ENCODE measurements at places on chromosomes 7 and 10.

DNA sequence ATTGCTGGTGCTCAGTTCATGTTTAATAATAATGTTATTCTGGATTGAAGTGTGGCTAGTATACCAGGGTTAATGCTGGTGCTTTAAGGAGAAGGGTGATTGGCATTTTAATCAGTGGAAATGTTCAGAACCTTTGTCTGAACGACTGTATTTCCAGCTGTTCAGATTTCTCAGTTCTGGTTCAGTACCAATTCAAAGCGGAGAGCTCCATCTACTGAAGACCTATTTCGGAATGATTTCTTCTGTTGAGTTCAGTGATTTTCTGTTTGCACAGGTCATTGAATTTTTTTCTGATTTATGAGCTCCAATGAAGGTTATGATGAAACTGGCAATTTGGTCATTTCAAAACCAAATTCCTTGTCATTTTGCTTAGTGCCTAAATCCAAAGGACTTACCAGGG is 160.1 kb downstream of the EXOC4 start:
- DNase-seq: no peak

- DNase-seq: no peak
These were observed 501.6 kb downstream of the PTPRN2 start for GRCh38 chr7:158085741-158086695.

DNA sequence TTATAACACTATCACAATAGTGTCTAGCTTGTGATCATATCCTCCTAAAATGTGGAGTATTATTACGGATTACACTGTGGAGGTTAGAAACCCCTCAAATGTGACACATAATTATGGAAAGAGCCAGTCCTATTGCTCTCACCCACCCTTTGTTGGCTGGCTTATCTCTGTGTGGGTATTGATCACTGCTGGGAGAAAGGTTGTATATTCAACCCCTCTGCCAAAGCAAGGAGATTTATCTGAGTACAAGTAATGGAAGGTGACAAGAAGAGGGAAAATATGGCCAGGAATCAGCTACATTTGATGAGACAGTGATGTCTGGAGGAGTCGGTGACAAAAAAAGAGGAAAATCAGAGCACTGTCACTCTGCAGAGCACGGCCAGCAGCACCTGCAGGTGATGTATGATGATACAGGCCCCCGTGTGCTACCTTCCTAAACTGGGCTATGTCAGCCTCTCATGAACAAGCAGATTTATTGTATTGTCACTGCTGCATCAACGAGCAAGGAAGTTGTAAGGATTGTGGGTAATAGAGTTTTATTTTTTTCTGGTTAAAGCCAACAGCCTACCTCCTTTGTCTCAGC is 235.3 kb downstream of the PHF14 start:
- DNase-seq: no peak

GRCh38 chr10:30749385-30749784 is 119.8 kb upstream of the LYZL2 start:
- DNase-seq: no peak

- no peak for DNase-seq
These were observed 48.6 kb upstream of the CTBP2 start for GRCh38 chr10:125208854-125209565.

GRCh38 chr7:28245123-28245878 is 64.7 kb upstream of the JAZF1 start:
- no peak for DNase-seq

DNA sequence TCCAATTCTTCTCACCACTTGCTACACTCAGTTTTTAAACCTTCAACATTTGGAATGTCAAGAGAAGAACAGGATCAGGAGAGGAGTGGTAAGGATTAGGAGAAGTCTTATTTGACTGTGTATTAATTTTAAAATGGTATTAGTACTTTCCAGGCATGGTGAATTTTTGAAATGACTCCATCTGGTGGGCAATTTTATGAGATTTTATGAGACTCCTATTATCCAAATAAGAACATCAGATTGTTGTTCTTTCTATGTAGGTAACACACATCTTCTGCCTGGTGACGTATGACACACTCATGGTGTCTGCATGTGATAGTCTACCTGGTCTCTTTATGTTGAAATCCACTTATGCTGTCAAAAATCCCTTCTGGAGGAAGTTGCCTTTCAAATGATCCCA is 51.0 kb downstream of the SLC13A1 start:
- no peak for DNase-seq

- no peak for DNase-seq
These were observed 187.9 kb downstream of the GATA3 start for GRCh38 chr10:8242295-8242872.

DNA sequence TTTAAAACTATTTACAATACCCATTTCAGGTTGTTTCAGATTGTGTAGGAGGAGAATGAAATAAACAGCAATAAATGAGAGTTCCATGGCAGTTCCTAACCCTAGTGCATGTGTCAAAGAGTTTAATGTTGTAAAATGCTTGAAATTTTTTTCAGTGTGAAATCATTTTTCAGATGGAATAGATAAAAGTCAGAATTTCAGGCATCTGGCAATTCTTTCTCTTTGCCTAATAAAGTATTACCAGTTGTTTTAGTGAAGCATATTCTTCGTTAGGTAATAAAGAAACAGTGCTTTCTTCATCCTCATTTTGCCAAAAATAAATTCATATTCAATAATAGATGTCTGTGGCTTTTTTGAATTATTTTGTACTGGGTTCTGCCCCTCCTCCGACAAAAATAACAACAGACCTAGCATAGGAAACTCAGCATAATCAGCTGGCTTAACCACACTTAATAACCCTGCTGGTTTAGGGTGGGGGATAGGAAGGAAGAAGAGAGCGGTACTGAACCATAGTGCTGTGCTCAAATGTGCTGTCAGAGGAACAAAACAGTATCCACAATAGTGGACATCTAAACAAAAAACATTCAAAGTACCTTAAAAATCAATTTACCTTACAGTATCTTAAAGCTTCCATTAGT is 39.1 kb downstream of the MINDY3 start:
- no peak for DNase-seq

- DNase-seq: no peak
These were observed 52.2 kb downstream of the EMX2 start for GRCh38 chr10:117594722-117595121.

DNA sequence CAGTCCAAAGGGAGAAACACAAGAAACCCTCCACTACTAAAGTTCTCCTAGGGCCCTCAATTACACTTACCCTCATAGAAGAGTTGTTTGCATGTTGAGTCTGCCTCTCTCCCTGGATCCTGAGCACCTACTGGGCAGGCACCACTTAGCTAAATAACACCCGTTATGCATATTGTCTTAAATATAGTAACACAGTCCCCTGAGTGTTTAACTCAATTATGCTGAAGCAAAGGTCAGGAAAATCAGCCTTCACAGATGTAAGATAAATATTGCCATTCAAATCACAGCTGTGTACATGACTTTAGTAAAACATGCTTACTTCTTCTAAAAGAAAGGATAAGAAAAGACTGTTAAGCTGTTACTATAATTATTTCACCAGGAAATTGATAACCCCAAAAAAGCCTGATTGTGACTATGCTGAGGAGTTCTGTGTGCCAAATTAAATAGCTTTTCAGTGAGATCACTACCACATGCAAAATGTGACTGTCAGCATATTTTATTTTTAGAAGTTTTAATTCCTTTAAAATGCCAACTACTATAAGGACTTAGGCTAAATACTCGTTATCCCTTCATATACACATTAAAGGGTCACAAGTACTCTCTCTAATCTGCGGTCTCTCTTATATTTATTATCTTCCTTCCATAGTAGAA is 733.9 kb upstream of the PHF14 start:
- DNase-seq: no peak

- peak; percentile 60 for DNase-seq
These were observed at the start of gene RAMP3 for GRCh38 chr7:45157653-45158401. TSS of gene RAMP3 (plus strand) at chr7:45157791. CDS start at chr7:45157829, 38 bp downstream.

GRCh38 chr7:14069961-14070360 is 80.5 kb upstream of the ETV1 start:
- DNase-seq: no peak

- DNase-seq: peak; percentile 45
These were observed 29.0 kb upstream of the KNDC1 start for GRCh38 chr10:133131053-133131452.

- DNase-seq: no peak
These were observed 68.6 kb downstream of the GLCCI1 start for GRCh38 chr7:8037151-8037550.

- no peak for DNase-seq
These were observed 144.5 kb downstream of the RNF216 start for GRCh38 chr7:5636914-5637313.

DNA sequence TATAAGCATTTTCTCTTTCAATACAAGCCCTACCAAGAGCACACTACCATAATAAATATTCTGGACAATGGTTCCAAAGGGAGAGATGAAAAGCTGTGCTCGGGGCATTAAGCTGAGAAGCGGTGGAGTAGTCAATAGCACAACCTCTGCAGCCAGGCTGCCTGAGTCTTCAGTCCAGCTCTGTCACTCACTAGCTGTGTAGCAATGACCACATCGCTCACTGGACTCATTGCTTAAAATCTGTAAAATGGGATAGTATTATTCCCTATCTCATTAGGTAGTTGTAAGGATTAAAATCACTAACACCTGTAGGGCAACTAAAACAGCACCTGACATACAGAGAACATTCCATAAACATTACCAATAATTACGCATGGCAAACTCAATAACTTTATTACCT is 199.9 kb upstream of the KLF14 start:
- no peak for DNase-seq

- peak; percentile 73 for DNase-seq
These were observed 44.9 kb downstream of the PNLIPRP2 start for GRCh38 chr10:116665541-116666125.

GRCh38 chr10:129942391-129942790 is 21.7 kb downstream of the EBF3 start:
- no peak for DNase-seq

GRCh38 chr10:125073996-125074395 is 86.4 kb downstream of the CTBP2 start:
- no peak for DNase-seq

DNA sequence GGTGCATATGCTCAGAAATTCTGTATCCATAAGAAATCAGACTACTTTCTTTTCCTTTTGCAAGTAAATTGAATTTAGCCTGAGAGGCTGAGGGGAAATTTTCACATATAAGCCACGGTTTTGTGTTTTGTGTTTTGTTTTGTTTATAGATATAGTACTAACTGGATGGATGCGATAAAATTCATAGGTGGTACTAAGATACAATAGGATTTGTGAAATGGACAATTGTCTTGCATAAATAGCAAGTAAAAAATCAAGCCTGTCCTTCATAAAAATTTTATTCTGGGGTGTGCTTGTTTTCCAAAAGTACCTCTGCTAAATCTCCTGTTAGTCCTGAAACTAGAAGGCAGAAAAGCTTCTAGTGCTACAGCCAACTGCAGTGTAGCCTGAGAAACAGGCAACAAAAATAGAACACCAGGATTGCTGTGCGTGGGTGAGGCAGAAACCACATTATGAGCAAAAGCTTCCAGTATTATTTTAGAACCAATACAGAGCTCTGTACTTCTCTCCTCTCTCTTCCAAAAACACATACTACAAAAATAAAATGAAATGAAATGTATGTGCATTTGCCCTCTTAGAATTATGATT is 634 bp upstream of the HDAC9 start:
- DNase-seq: no peak

DNA sequence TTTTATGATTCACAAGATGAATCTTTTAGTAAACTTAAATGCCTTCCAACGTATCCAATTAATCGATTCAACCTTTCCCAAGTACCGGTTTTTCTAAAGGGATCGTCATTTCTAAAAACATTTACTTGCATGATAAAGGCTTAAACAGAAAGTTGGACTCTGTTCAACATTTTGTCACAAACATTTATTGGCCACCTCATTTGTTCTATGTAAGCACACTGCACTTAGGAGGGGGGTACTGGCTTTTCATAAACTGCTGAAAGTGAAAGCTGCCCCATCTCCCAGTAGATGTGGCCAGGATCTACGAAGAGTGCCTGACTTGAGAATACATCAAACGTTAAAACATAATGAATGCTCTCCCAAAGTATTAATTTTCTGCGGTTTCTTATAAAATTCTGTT is 37.3 kb upstream of the LAMB4 start:
- DNase-seq: no peak

DNA sequence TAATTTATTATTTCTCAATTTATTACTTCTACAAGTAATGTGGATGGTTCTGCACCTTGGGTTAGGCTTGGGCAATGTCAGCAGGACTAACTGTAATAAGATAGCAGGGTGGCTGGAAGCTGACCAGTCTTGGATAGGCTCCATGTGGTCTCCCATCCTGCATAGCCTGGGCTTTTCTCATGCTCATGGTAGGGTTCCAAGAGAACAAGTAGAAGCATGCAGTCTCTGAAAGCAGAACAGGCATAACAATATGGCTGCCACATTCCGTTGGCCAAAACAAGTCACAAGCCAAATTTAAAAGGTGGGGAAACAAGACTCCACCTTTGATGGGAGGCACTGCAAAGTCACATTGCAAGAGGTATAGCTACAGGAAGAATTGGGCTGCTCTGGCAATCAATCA is 98.6 kb upstream of the MDFIC start:
- DNase-seq: no peak

DNA sequence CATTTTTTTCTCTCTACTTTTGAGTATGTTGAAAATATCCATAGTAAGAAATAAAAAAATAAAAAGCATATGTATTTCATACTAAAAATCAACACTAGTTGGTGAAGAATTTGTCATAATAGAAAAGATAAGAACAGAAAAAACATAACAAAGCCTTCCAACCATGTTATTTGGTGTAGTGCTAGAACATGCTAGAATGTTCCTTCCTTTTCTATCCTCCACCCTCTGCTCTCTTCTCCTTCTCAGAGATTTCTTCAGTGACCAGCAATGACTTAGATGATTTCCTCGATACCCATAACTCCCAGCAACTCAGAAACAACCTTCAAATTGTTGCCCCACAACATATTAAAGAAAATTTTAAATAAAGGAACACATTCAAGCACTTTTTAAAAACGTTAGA is 2.6 kb downstream of the ZC3HAV1 start:
- no peak for DNase-seq

DNA sequence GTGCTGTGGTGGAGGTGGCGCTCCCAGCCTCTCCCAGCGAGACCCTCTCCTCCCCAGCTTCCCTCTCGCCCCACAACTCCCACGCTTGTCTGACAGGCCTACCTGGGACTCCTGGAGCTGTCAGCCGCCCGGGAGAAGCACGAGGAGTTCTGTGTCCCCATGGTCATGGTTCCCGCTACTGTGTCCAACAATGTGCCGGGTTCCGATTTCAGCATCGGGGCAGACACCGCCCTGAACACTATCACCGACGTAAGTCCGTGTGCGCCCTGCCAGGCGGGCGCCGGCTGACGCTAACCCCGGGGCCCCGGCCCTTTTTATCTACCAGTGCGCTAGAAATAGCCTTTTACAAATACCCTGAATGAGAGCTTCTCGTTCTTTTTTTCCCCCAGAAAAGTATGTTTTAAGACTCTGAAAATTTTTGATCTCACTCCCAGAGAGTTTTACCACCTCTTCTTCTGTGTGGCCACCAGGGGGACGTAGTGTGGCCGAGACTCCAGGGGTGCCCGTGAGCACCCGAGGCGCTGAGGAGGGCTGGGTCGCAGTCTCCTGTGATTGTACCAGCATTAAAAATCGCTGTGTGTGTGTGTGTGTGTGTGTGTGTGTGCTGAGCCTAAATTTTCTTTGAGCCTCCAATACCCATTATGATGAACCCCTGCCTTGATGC is 52.6 kb downstream of the PFKP start:
- no peak for DNase-seq

- no peak for DNase-seq
These were observed 369.5 kb downstream of the IPMK start for GRCh38 chr10:57898231-57898630.

- DNase-seq: no peak
These were observed 2.5 kb upstream of the ETV1 start for GRCh38 chr7:13991791-13992595.

Measured in left forelimb (tissue), 1 donor.